ENCODE measurements at places on chromosomes 4 and X. TPM values are rescaled to one million over a fixed set of nuclear protein-coding genes. Genes with fewer than 3 reads are reported as not detected.

DNA sequence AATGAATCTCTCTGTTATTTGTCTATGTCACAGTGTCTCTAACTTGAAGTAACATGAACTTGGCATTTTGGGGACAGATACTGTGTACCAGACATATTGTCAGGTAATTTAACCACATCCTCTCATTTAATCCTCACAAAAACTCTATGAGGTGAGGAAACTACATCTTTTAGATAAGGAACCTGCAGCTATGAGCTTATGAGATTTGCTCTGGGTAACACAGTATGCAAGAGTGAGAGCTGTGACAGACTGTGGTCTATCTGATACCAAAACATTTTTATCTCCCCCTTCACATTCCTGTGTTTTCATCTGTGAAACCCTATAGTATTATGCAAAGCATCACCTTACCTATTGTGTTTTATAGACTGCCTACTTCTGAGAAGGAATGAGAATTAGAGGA, 58.4 kb upstream of the HS3ST1 start:
- peaks cover 45% of the 10 kb centered on the region for H3K4me1 ChIP-seq
- no peak overlapping the region for H3K27ac ChIP-seq
- H3K4me3 ChIP-seq, result no peak overlapping the region
- peaks cover 3% of the 10 kb centered on the region for H3K36me3 ChIP-seq
- no peak for DNase-seq

- DNase-seq, result no peak
- no peaks in the 10 kb centered on the region for H3K36me3 ChIP-seq
- H3K27ac ChIP-seq, result no peak overlapping the region
- H3K4me3 ChIP-seq, result no peak overlapping the region
- no peaks in the 10 kb centered on the region for H3K4me1 ChIP-seq
Measured at GRCh38 chr4:34920032-34920431, 1324.3 kb downstream of the ARAP2 start.

- H3K27me3 ChIP-seq, result no peaks in the 10 kb centered on the region
- no peaks in the 10 kb centered on the region for H3K4me1 ChIP-seq
- no peak for DNase-seq
- no peaks in the 10 kb centered on the region for H3K36me3 ChIP-seq
Measured at GRCh38 chr4:71400810-71401209, 62.0 kb downstream of the SLC4A4 start.

GRCh38 chr4:54542119-54542438, 115.7 kb upstream of the KIT start:
- H3K36me3 ChIP-seq, result no peaks in the 10 kb centered on the region
- no peak overlapping the region for H3K27ac ChIP-seq
- H3K4me1 ChIP-seq, result no peaks in the 10 kb centered on the region
- DNase-seq, result no peak
- H3K4me3 ChIP-seq, result no peak overlapping the region

Gene HSD17B13
- 0.30 TPM for total RNA-seq

Gene FANCB
- 9.3 TPM for total RNA-seq
